ENCODE measurements at places on chromosomes 12 and 14.

- peak; percentile 41 for DNase-seq
Measured at GRCh38 chr12:51023625-51024382, 2.4 kb downstream of the SLC11A2 start.

DNA sequence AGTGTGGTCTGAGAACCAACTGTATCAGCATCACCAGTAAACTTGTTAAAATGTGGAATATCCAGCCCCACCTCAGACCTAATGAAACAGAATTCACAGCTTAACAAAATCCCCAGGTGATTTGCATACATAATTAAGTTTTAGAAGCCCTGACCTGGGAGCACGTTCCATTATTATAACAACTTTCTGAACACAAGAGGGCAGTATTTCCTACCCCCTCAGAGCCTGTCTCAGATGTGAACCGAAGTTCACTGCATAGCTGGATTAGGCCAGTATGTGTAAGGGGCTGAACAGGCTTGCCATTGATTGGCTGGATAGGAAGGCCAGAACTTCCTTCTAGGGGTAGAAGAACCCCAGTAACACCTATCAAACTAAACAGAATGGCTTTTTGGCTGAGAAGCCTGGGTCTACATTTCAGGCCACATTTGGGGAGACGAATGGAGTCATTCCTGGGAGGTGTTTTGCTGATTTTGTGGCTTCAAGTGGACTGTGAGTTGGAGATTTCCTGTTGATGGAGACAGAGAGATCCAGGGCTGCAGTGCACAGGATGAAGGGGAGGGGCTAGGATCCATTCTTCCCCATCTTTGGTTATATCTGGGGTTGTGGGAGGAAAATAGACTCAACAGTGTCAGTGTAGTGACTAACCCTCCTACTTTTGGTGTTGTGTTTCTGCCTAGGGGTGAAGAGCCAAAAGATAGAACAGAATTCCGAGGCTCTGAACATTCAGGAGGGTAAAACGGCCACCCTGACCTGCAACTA is 94.7 kb upstream of the OR4E1 start:
- no peak for DNase-seq

DNA sequence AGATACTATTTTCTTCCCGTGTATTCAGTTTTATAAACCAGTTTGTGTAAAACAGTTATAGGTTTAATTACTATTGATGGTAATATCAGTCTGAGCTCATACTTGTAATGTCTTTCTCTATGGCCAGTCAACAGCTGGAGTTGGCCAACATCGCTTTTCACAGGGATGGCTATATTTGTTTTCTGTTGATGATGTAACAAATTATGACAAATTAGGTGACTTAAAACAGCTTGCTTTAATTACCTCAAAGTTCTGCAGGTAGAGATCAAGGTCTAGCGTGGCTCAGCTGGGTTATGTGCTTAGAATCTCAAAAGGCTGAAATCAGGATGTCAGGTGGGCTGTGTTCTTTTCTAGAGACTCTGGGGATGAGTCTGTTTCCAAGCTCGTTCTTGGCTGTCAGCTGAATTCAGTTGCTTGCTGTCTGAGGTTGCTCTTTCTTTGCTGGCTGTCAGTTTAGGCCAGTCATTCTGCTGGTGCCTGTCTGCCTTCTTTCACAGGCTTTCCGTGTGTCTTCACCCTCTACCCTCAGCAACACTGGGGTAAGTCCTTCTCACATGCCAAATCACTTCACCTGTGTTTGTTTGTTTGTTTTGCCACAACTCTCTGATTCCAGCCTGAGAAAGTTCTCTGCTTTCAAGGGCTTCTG is 370.2 kb upstream of the E2F7 start:
- no peak for DNase-seq

DNA sequence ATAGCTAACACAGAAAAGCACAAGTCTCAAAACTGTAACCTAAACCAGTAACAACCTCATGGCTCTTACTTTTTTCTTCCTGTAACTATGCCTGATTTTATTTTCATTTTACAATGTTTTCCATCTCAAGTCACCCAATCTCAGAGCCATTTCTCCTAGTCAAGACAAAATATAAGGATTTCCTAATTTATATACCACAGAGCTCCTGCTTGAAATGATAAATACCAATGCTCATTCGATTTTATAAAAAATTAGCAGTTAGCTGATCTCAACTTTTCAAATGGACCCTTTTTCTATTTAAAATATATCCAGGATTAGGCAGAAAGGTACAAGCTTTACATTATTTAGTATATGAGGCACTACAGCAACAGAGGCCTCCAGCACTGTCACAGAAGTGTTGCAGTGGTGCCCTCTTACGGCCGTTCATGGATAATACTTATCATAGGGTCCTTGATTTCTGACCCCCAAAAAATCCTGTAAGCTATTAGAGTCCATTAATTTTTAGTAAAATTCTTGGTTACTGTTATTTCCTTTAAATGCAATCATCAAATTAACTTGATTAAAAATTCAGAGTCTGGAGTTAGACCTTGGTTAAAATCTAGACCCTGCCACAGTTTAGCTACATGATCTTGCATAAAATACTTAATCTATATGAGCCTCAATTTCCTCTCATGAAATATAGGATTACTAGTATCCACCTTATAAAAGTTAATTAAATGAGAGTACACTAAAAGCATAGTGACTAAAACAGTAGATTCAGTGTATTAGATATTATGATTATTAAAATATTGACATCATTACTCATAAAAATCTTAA is 68.3 kb downstream of the SEC23A start:
- no peak for DNase-seq

DNA sequence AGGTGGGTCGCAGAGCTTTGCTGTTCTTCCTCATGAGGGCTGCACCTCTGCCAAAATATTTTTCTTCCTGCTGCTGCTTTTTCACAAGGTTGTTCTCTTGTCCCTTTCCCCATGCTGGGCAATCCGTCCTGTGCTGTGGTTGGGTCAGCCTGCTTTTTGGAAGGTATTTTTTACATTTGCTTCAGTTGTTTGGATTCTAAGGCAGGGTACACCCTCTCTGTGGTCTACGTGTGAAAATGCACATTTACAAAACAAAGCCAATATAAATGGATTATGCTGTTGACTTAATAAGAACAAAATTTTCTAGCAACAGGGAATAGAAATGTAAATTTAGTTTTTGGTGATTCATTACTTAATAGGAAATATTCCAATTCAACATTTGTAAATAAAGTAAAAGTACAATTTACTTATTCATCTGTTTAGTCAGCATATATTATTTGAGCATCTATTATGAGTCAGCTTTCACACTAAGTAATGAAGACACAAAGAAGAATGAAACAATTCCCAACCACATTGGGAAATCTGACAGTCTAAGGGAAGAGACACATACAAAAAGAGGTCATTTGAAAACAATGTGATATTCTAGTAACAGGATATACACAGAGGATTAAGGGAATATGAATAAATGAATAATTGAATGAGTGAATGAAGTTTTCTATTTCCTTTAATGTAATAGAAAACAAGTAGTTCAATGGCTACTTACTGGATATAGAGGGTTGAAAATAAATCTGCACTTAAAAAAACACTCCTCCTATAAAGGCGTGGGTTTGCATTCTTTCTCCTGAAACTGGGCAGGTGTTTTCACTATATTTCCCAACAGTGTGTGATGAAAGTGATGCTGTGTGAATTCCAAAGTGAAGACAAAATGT is 94.6 kb upstream of the PRICKLE1 start:
- peak; percentile 44 for DNase-seq

DNA sequence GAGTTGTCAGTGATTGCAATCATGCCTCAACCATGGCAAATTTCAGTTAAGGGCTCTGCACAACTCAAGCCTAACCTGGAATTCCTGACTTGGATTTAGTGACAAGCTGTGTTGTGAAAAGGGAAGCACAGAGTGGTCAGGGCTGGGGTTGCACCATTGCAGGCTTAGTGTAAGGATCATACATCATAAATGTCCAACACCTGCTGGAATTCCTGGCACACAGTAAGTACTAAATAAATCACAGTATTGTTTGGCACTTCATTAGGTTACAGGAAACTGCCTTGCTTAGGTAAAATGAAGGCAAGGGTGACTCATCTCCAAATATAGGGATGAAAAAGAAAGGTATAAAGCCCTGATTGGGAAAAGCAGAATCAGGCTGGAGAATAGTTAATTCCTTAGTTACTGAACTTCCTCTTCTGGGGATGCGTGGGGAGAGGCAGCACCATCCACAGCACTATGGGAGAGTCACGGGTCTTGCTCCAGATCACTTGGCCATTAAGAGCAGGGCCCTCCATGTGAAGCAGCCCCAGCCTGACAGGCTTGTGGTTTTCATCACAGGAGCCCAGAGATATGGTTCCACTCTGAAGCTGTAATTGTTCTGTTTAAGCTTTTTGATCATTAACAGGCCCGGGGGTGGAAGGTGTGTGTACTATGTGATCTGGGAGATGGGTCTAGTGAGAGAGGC is 39.7 kb downstream of the SLC8A3 start:
- peak; percentile 4 for DNase-seq

DNA sequence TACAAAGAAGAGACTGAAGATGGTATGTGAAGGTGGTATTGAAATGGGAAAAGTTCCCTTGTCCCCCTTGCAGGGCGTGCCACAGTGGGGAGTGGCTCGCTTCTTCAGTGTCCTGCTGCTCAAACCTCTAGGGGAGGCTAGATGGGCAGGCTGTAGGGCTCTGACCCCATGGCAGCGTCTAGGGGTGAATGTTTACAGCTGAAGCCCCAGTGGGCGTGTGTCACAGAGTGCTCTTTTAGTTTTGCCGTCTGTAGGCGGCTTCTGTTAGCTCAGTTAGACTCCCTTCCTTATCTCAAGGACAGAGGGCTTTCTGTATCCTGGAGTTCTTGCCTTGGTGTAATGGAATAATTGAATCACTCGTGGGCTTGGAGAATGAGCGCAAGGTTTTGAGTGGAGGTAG is 266.2 kb downstream of the RAD51B start:
- DNase-seq, result no peak

DNA sequence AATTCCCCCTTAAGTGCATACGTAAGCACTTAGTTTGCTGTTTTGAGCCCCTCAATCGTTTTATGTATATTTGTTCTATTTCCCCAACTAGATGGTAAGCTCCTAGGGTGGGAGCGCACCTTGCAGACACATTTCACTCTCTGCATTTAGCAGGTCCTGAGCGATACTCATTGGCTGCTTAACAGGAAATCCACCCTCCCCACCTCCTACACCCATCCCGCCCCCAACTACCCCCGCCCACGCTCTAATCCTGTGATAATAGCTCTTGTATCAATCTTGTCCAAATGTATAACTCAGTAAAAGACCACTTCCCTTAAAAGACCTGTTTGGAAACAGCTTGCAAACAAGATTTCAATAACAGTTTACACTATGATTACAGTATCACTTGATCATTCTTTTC is 8.1 kb downstream of the LPAR5 start:
- no peak for DNase-seq

- DNase-seq, result no peak
Measured at GRCh38 chr12:71691504-71692129, 5.7 kb downstream of the TMEM19 start.

Measured in foreskin keratinocyte (primary cell).